ENCODE measurements at places on chromosomes 12 and 14.

DNA sequence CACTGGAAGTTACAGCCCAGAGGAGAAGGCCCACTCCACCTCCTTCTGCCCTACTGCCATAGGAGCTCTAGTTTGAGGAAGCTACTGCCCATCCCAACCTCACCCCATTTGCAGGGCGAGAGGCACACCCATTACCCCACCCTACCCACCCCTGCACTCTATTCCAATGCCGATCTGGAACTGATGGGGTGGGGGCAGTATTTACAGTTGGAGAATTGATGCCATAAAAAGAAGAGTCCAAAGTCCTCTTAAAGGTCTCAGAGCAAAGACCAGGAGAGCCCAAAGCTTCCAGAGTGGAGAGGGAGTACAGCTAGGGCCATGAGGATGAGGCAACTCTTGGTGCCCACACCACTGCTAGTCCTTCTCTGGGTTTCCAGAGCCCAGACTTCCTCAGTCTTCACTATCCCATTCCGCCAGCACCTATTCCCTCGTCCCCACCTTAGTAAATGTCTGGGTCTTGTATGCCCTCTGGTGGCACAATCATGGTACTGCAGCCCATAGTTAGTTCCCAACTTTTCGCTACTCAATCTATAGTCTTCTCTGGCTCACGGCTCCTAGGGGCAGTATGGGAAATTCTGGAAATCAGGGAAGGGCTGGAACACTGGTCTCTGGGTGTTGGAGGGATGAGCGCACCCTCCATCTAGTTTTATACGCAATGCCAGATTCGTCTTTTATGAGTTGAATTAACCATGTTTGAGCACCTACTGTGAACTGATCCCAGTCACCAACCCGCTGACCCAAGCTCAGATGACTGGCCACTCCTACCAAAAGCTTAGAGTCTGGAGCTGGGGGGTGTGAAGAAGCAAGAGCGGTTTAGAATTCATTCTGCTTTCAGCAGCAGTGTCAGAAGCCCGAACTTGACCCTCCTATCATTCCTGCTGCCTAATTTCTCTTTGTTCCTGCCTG is 6.9 kb upstream of the ADCY6 start:
- DNase-seq: peak; percentile 38

GRCh38 chr12:106879612-106880011 is 76.1 kb upstream of the TMEM263 start:
- no peak for DNase-seq

DNA sequence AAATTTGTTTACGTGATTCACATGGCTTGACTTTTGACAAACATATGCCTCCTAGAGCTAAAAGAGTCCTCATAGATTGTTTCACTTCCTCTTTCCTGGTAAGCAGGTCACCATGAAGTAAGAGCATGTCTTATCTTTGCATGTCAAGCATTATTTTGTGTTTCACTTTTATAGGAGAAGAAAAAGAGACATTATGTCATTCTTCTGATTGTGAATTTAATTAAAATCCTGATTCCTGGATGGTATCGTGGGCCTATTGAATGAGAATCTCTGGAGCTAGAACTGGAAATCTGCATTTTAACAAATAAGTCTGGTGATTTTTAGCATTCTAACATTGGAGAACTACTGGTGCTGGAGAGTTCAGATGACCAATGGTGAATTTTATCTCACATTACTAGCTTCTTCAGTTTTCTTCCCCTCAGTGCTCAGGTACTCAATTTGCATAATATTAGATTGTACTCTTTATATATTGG is 218.6 kb upstream of the ATP2B1 start:
- DNase-seq: no peak

- peak; percentile 64 for DNase-seq
These were observed 1135.8 kb downstream of the BCL11B start for GRCh38 chr14:98136012-98136789.

GRCh38 chr14:51304438-51304837 is 64.4 kb downstream of the TMX1 start:
- no peak for DNase-seq

- DNase-seq: no peak
These were observed 21.8 kb downstream of the WDHD1 start for GRCh38 chr14:55005071-55005470.

- no peak for DNase-seq
These were observed 7.3 kb downstream of the AKT1 start for GRCh38 chr14:104788161-104788818.

GRCh38 chr12:24860546-24860945 is 88.4 kb downstream of the BCAT1 start:
- DNase-seq: no peak

- DNase-seq: no peak
These were observed 7.4 kb upstream of the OR10P1 start for GRCh38 chr12:55629058-55629841.

DNA sequence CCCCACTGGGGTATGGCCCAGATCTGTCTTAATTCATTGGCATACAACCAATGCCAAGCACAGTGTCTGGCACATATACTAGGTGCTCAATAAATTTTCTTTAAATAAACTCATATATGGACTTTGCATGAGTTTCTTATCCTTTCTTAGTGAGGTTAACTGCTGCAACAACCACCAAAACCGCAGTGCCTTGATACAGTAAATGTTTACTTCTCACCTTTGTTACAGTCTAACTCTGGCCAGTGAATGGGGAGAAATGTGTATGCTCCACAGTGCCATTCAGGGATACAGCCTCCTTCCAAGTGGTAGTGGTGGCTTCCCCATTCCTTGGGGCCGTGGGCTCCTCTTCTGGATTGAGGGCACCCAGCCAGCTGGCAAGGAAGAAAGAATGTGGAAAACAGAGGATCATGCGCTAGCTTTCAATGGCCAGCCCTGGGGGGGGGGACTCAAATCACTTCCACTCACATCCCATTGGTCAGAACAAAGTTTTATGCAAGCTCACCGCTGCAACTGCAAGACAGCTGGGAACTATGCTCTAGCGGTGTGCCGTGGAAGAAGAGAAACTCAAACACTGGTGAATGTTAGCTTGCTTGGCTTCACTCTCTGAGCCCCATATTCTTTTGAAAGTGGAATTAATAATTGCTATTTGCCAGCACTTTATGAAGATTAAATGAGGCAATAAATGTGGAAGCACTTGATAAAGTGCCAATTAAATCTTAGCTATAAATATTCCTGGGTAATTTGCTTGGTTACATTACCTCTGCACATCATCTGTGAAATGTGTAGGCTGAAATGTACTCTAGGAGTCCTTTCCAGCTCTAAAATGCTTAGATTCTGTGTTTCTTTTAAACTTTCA is 51.0 kb upstream of the SOCS2 start:
- no peak for DNase-seq

DNA sequence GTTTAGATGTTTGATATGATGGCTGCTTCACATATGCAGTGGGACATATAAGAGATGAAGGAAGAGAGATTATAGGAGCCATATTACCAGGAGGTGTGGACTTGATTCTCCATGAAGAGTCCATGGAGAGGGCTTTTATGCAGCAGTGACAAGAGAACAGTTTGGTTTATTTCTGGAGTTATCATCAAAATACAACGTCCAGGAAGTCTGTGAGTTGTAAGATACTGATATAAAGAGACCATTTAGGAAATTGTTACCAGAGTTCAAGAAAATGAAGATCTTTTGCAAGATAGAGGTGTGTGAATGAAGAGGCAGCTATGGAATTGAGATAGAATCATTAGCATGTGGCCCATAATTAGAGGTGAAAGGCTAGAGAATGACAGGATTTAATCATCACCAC is 431.7 kb downstream of the NPAS3 start:
- no peak for DNase-seq

All from CD4-positive, alpha-beta T cell (primary cell).